Stomach (tissue), 19 donors: ENCODE measurements at places on chromosomes 11 and 22.

DNA sequence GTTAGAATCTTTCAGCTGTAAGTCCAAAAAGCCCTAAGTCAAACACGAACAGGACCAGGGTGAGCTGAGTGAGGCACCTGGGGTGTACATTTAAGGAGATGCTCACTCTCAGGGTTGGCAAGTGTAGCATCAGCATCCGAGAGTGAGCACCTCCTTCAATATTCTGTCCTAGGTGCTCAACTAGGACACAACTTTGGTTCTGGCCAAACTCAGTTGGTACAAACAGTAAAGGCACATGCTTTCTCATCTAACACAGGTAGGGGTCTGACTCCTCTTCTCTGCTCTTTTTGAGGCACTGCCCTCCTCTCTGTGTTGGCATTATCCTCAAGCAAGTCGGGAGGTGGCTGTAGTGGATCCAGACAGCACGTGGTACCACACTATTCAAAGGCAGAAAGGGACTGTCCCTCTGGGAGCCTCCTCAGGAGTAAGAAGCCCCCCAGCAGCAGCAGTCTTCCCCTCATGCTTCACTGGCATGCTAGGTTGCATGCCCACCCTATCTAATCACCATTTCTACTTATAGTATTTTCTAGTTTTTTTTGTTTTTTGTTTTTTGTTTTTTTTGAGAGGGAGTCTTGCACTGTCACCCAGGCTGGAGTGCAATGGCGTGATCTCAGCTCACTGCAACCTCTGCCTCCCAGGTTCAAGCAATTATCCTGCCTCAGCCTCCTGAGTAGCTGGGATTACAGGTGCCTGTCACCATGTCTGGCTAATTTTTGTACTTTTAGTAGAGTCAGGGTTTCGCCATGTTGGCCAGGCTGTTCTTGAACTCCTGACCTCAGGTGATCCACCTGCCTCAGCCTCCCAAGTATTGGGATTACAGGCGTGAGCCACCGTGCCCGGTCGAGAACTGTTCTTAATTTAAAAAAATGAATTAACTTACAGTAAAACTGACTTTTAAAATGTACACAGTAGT is 14.7 kb upstream of the MAPK1 start:
- DNase-seq = no peak

GRCh38 chr11:47411884-47412746 is 3.7 kb downstream of the SLC39A13 start:
- peak; percentile 71 for DNase-seq

GRCh38 chr22:40480996-40481395 is 110.6 kb downstream of the SGSM3 start:
- peak; percentile 36 for DNase-seq

- no peak for DNase-seq
These were observed 5.0 kb downstream of the VSTM5 start for GRCh38 chr11:93845181-93846092.

DNA sequence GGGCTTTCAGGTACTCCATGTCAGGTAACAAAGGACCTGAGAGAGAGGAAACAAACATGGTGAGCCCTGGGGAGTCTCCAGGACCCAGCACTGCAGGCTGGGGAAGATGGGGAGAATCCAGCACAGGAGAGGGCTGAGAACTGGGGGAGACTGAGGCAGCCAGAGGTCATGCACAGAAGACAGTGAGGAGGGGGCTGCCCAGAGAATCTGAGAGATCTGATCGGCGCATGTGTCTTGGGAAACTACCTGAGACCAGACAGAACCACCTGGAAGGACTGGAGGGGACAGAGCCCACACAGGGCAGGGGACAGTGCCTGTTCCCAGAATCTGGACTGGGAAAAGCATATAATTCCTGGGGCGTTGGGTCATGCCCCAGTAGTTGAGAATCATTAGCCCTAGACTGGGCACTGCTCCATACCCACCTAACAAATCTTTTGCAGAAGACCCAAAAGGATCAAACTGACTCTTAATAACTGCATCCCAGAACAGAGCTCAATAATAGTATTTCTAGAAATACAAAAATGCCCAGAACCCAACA is 20.0 kb upstream of the COMT start:
- DNase-seq = no peak

- no peak for DNase-seq
These were observed 289.9 kb downstream of the TENM4 start for GRCh38 chr11:79150966-79151365.

DNA sequence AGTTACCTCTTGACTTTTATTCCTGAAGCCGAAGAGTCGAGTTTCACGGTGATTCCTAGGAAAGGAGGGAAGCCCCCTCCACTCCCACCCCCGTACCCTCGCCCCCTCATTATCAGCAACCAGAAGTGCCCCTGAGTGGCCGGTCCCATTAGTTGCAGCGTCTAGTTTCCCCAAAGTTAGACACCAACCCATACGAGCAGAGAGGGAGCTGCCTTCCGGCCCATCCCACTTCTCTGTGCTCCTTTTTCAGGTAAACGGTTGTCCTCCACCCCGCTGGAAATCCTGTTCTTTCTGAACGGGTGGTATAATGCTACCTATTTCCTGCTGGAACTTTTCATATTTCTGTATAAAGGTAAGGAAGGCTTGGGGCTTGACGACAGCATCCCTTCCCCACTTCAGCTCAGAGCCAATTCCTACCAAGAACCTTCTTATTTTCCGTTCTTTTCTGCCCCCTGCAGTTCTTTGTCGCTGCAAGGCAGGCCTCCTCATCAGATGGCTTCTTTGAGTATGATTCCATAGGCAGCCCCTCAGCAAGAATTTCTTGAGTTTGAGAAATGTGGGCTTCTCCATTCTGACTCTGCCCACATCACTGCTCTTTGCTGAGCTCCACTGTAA is 701 bp downstream of the TMEM216 start:
- no peak for DNase-seq

DNA sequence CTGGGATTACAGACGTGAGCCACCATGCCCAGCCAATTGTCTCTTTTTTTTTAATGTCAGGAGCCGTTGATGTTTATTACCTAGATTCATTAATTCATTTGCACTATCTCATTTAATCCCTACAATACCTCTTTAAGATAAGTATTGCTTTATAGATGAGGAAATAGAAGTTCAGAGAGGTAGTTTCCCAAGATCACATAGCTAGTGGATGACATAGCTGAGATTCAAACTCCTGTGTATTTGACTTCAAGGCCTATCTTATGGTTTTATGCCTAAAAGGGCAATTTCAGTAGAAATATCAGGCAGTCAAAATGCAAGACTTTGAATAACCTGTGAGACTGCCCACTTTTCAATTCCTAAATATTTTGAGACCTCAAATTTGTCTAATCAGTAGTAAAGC is 66.5 kb downstream of the PPME1 start:
- DNase-seq = no peak

DNA sequence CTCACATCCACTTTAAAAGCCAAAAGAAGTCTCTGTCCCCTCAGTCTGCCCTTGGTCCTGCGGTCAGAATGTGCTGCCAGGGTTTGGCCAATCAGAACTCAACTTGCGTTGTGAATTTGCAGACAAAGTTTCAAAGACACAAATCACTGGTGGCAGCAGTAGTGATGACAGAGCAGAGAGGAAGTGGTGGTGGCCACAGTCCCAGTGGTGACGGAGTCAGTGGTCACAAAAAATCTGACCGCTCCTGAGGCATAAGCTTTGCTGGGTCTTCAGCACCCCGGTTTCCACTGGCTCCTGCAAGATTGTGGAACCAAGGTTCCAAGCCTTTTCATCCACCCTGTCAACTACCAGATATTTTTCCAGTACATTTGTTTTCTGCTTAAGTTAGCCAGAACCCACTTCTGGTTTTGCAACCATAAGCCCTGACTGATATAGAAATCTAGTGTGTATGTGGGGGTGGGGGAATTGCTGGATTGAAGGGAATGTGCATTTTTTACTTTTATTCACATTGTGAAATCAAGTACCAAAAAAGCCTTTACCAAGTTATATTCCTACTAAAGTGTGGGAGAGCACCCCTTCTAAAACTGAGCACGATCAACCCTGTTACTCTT is 112.3 kb downstream of the TMPRSS5 start:
- no peak for DNase-seq

DNA sequence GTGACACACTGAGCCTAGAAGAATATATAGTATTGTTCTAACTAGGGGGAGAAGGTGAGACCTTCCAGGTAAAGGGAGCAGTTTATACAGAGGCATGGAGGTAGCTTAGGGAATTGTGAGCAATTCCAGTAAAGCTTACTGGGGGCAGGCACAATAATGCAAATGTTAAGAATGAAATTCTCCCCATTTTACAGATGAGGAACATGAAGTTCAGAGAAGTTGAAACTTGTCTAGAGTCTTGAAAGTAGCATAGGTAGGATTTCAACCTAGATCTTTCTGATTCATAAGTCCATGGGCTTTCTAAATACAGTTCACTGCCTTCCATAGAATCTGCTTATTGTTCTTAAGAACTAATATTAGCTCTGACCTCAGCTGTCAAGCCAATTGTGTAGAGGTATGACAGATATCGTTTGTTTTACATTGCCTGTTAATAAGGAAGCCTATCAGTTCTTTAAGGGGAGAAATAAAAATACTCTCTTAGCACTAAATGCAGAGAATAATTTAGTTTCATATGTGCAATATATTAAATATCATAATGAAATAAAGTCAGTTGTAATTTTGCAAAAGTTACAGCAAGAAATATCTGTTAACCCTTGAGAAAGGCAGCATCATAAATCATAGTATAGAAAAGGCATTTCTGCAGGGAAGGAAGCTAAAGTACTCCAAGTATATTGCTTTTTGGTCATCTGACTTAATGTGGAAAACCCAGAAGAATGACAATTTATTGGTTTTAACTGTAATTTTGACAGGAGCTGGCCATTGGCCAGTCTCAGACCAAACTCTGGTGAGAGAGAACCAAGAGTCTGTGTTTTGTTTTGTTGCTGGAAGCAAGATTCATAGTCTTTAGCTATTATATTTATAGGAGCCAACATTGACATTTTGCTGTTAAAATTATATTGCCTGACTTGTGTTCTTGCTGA is 181.8 kb downstream of the UVRAG start:
- DNase-seq = peak; percentile 16

DNA sequence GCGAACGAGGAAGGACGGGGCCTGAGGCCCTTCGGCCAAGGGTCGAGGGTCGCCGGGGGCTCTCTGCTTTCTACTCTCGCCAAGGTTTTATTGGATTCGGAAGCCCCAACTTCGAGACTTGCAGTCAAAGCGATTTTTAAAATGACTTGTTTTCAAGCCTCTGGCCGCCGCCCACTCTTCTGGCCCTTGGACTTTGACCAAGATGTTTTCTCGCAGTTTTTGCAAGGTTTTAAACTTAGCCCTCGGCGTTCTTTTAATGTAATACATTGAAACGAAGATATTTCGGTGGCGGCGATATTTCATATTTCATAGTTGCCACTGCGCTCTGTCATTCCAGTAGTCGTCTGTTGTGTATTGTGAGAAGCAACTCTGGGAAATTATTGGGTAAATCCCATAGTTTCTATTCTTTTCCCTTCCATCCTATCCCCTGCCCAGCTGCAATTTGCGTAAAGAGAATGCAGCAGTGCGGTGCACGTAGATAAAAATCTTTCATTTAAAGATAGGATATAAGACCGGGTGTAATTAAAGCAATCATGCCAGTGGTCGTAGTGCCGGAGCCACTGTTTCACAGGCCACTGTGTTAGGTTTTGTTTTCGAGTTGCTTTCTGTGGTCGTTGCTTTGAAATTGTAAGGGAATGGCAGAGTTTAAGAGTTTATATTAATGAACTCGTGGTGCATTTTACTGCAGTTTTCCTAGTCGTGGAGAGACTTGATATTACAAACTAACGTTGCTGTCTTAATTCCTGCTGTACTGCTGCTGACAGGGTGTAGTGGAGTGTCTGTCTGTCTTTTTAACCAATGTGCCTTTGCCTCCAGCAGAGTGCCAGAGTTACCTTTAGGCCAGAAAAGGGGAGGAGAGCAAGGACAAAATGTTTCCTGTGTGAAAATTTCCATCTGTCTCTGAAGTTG is 702 bp downstream of the BIRC2 start:
- peak; percentile 64 for DNase-seq

DNA sequence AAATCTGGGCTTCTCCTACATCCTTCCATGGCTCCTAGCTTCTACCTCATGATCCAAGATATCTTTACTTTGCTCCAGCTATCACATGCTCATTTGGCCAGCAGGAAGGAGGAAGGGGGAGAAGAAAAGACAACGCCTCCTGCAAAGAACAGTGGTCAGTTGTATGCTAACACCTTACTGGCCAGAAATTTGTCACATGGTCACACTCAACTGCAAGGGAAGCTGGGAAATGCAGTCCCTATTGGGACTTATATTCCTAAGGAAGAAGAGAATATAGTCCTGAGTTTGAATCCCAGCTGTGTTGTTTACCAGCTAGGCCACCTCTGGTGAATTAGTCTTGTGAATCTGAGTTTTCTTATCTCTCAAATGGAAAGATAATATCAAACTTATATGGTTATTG is 272.0 kb downstream of the BLID start:
- no peak for DNase-seq

DNA sequence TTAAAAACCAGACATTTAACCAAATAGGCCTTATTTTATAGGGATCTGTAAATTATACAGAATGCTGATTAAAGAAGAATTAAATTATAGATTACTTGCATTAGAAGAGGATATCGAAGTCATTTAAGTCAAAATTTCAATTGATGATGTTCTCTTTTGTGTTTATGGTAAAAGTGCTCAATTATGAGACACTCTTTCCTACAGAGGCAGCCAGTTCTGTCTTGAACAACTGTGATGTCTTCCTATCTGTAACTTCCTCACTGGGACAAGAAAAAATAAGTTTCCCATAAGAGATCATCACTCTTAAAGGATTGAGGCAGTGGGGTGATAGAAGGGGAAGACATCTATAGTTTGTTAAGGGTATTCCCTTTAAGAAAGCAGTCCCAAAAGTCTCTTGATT is 613.5 kb downstream of the INSC start:
- no peak for DNase-seq

GRCh38 chr22:29780748-29781676 is 13.8 kb downstream of the UQCR10 start:
- peak; percentile 47 for DNase-seq

DNA sequence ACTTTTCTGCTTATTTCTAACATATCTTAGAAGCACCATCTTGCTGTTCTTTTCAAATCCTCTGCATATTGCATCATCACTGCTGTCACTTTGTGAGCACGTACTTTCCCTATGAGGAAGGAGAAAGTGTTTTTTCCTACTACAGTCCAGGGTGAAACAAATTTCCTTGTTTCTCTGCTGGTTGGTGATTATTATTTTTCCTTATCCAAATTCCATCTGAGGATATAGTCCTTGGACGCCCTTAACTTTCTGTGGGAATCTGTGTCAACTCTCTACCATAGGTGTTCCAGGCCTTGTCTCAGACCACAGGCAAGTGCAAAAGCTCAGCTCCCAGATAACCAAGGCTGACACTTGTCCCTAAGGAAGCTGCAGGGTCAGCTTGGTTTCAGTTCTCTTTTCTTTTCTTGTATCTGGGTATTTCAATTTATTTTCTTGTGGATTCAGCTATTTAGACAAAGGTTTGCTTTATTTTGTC is 29.4 kb upstream of the LYVE1 start:
- DNase-seq = no peak

DNA sequence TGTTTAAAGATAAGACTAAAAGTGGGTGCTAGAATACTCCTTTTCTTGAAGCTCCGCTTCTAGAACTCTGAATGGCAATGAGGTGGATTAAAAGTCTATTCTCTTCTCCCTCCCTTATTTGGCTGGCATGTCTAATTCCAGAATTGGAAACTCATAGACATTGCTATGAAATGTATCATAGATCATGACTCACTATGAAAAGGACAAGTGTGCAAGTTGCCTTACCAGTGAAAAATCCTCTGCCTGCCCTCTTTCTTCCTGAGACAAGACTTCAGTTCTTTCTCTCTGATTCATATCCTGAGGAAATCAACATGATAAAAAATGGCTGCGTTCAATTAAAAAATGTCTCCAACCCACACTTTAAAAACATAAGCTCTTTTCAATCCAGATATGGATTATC is 73.2 kb upstream of the BLID start:
- DNase-seq = peak; percentile 23
